ENCODE measurements at places on chromosomes 6 and 20.

DNA sequence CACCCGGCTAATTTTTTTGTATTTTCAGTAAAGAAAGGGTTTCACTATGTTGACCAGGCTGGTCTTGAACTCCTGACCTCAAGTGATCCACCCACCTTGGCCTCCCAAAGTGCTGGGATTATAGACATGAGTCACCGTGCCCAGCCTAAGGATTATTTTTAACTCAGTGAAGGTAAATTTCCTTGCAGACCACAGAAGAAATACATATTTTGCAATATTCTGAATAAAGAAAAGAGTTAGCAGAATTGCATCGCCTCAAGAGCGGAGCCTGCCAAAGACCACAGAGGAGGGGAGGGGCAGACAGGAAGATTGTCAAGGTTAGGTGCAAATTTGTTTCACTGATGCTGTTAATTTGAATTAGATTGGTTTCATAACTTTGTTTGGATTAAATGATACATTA, 47.4 kb downstream of the SOD2 start:
- no peak for DNase-seq

DNA sequence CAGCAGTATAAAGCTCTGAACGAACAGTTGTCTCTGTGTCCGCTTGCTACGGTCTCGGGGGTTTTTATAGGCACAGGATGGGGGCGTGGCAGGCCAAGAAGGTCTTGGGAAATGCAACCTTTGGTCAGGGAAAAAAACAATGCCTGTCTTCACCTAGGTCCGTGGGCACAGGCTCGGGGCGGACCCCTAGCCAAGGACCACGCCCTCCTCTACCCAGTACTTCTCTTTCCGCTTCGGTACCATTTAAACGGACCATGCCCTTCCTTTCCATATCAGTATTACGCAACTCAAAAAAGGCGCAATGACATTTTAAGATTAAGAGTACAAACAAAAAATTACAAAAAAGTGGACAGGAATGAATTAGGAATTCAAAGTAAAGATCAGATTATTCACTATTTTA, 44.3 kb upstream of the SLC17A4 start:
- no peak for DNase-seq

GRCh38 chr6:143673669-143674068, 4.1 kb upstream of the PHACTR2 start:
- no peak for DNase-seq

DNA sequence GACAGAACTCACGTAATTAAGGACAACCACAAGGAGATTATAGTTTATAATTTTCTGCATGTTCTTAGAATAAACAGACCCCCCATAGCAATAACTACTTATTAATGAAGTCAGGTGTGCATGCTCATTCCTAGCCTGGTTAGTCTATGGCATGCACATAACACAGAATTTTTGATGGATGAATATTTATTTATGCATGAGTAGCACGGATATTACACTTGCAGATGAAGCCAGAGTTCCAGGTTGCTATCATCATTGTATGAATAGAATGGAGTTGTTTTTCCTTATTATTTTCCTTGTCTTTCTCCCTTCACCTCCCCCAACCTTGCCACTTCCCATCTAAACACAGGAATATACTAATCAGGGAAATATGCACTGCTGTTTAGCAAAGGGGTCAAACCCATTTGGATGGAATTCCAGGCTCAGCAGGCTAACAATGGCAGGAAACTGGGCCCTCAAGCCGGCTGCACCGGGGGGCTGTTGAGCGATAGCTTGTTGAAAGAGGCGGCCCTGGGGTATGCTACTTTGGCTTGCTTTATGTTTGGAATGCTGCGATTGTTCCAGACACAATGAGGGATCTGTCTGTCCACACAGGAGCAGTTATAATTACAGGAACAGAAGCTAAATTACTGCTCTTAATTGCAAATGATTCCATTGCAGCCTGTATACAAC, 112.6 kb downstream of the TMEM170B start:
- DNase-seq = no peak

DNA sequence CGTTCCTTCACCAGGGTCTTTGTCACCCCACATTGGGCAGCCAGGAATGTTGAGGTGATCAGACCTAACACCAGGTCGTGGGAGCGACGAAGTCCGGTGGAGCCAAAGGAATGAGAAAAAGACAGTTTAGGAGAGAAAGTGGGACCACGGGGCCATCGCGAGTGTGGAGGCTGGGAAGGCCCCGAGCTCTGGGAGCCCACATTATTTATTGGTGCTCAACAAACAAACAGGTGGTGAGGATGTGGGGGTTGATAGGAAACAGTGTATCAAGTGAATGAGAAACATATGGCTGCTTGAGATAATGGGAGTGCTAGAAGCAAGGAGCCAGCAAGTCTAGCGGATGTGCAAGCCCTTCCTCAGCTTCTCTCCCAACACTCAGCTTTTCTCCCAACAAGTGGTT, 287.1 kb upstream of the SGK1 start:
- DNase-seq = no peak

DNA sequence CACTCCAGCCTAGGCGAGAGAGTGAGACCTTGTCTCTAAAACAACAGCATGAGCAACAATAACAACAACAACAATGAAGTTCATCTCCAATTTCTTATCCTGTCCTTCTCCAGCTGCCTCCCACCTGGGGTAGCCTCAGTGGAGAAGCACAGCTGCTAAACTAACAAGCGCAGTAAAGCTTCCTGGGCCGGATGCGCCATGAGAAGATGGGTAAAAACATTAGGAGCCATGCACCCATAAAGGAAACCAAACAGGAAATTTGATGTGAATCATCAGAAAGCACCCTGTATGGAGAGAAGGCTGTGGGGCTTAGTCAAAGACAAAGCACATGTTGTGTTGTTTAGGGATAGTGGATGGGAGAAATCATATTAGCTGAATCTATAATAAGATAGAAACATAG, 61.1 kb upstream of the CCN6 start:
- no peak for DNase-seq

DNA sequence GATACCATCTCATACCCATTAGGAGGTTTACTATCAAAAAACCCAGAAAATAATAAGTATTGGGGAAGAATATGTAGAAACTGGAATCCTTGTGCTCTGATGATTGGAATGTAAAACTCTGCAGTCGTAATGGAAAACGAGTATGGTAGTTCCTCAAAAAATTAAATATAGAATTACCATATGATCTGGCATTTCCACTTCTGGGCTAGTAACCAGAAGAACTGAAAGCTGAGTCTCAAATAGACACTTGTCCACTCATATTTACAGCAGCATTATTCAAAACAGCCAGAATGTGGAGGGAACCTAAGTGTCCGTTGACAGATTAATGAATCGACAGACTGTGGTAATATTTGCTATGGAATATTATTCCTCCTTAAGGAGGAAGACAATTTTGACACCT, 44.3 kb downstream of the FOXC1 start:
- no peak for DNase-seq
